ENCODE measurements at places on chromosomes 2 and 18. TPM values are rescaled to one million over a fixed set of nuclear protein-coding genes. Genes with fewer than 3 reads are reported as not detected.

Gene INHA
- 0.45 TPM for total RNA-seq

- DNase-seq: no peak
Observed at GRCh38 chr18:33123862-33124518, 316.5 kb downstream of the CCDC178 start.

DNA sequence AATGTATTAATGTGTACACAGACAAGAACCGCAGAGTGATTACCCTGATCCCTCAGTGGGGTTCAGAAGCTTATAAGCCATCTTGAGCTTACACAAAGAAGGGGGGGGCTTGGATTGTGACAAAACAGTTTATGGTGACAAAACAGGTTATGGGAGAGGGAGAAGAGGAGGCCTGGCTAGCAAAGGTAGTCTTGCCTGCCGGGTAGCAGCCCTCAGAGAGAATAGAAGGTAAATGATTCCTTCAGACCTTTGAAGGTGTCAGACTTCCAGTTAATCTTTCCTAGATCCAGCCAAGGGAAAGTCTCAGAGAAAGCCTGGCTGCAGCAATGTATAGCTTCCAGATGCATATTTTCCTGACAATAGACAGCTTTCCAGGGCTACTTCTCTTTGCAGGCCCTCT lies 44.6 kb upstream of the RAPH1 start:
- no peak for DNase-seq

GRCh38 chr18:40877096-40877495 lies 1077.9 kb upstream of the PIK3C3 start:
- no peak for DNase-seq

- no peak for DNase-seq
Observed at GRCh38 chr18:9206421-9206820, 69.8 kb downstream of the ANKRD12 start.

- DNase-seq: no peak
Observed at GRCh38 chr2:60925994-60926740, 44.8 kb downstream of the REL start.

DNA sequence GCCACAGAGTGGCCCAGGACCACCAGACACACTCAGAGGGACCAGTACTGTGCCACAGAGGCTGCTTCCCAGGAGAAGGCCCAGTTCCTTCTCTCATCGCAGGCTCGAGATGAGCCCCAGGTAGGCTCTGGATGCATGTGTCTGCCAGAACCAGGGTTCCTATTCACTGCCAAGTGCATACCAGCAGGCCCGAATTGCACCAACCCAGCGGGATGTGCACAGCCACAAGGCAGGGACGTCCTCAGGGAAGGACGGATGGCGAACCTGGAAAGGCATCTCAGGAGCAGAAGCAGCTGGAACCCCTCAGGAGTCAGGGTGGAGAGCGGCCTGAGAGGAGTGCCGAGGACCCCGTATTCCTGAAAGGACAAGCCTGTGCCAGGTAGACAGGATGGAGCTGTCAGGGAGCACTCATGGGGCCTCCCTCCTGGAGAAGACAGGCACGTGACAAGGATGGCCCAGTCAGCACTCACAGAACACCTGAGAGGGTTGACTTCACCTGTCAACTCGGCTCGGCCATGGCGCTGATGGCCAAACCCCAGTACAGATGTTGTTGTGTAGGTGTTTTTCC lies 73.7 kb downstream of the PTGR3 start:
- peak; percentile 79 for DNase-seq

Gene MRPL44
- total RNA-seq: 19.2 TPM

Gene CRYGD
- total RNA-seq: not detected

DNA sequence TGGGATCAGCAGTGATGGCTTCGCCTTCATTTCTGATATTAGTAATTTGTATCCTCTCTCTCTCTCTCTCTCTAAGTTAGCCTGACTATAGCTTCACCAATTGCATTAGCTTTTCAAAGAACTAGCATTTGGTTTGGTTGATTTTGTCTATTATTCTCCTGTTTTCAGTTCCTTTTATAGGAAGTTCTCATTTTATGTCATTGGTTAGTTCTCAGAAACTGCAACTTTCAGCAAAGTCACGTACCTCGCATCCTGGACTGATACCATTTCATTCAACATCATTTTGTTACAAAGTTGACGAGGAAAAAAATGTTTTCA lies 450.8 kb downstream of the EIPR1 start:
- no peak for DNase-seq

DNA sequence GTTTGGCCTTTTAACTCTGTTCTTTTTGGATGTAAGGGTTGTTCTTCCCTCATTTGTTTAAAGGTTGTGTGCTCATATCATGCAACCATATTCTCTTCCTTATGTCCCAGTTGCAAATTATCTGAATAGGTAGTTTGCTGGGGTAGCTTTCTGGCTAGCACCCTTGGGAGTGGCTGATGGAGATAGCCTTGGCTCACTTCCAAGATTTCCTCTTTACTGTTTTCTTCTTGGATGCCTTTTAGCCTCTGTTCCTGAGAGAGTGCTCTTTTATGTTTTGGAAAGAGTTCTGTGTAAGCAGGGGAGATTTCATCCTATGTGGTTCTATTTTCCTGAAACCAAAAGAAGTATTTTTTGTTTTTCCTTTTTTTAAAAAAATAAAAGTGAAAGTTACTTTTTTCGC lies 25.4 kb downstream of the USP14 start:
- DNase-seq: no peak

Data from mesenteric fat pad (tissue), 1 donor.